Hepatic stellate cell (primary cell): ENCODE measurements at places on chromosomes 2 and 18.

- no peak for DNase-seq
Observed at GRCh38 chr2:216644842-216645635, 11.8 kb downstream of the IGFBP2 start.

- no peak for DNase-seq
Observed at GRCh38 chr2:155442755-155443372, 744.4 kb downstream of the KCNJ3 start.

- DNase-seq: no peak
Observed at GRCh38 chr18:21406116-21406515, 164.1 kb downstream of the GREB1L start.

DNA sequence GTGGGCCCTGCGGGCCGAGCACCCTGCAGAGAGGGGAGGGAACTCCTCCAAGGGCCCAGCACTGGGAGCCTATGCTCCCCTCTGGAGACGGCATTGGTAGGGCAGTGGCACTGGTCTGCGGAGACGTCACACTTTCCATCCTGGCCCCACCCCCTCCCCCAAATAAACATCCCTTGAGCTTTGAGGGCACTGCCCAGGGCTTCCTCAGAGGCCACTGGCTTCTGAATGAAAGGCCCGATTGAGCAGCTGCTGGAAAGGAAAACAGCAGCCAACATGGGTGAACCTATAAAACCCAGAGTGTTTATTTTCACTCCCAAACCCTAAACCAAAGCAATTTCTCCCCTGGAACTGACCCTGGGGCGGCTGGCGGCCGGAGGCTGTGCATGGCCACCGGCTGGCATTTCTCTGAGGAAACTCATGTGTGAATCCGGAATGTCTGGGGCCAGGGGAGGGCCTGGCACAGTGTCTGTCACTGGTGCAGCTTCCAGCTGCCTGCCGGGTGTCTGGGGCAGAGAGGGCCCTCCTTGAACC is 138.9 kb downstream of the DYSF start:
- no peak for DNase-seq

DNA sequence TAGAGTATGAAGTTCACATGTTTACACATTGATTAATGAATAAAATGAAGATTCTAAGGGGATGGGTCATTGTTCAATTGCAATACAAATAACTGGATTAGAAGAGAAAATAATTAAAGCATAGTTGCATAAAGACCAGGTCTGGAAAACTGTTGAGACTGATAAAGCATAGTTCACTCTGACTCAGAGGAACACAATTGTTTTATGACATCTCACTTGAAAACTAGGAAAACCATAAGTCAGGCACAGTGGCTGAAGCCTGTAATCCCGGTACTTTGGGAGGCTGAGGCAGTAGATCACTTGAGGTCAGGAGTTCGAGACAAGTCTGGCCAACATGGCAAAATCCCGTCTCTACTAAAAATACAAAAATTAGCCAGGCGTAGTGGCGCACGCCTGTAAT is 46.7 kb downstream of the PLA2R1 start:
- no peak for DNase-seq

GRCh38 chr2:238776003-238776760 is 71.7 kb upstream of the TWIST2 start:
- no peak for DNase-seq

- no peak for DNase-seq
Observed at GRCh38 chr2:42386682-42387081, 25.7 kb upstream of the COX7A2L start.

DNA sequence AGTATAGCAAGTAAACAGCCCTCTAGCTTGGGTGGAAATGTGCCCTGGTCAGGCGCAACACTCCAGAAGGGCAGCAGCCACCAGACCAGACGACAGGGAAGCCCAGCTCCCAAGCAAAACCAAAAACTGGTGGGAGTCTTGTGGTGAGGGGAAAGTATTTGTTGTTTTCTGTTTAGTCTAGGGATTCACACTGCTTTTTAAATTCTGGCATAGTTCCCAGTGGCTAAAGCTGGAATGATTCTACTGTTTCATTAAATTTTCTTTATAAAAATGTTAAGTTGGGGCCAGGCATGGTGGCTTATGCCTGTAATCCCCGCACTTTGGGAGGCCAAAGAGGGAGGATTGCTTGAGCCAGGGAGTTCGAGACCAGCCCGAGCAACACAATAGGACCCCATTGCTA is 38.5 kb downstream of the MERTK start:
- no peak for DNase-seq

- no peak for DNase-seq
Observed at GRCh38 chr18:72799106-72799505, 68.7 kb downstream of the NETO1 start.

- DNase-seq: no peak
Observed at GRCh38 chr2:96727431-96727830, 12.4 kb downstream of the LMAN2L start.

DNA sequence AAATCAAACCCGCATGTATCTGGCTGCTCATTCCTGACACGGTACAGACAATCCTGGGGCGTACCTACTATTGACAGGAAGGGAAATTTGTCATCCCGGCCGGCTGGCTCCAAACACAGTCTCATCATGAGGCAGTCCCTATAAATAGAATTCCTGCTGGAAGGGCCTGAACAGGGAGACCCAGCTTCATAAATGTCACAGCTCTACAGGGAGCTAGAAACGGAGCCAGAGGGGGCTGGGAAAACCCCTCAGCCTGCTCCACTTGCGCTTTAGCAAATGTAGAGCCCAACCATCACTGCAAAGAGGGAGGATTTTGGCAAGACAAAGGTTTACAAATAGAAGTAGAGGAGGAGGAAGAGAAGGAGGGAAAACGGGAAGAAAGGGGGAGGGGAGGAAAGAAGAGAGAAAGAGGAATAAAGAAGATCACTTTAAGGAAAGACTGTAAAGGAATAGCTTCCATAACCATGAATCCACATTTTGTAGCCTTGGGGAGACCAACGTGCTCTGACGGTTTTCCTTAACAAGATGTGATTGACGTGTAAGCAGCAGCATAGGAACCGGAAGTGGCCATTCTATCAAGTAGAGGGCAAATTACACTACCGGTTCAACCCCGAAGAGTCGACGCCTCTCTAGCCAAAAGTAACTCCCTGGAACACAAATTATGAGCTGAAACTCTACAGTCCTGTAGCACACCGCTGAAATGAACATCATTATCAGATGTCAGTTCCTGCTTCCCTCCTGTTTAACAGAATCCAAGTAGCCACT is 56.8 kb upstream of the TTN start:
- peak; percentile 16 for DNase-seq

DNA sequence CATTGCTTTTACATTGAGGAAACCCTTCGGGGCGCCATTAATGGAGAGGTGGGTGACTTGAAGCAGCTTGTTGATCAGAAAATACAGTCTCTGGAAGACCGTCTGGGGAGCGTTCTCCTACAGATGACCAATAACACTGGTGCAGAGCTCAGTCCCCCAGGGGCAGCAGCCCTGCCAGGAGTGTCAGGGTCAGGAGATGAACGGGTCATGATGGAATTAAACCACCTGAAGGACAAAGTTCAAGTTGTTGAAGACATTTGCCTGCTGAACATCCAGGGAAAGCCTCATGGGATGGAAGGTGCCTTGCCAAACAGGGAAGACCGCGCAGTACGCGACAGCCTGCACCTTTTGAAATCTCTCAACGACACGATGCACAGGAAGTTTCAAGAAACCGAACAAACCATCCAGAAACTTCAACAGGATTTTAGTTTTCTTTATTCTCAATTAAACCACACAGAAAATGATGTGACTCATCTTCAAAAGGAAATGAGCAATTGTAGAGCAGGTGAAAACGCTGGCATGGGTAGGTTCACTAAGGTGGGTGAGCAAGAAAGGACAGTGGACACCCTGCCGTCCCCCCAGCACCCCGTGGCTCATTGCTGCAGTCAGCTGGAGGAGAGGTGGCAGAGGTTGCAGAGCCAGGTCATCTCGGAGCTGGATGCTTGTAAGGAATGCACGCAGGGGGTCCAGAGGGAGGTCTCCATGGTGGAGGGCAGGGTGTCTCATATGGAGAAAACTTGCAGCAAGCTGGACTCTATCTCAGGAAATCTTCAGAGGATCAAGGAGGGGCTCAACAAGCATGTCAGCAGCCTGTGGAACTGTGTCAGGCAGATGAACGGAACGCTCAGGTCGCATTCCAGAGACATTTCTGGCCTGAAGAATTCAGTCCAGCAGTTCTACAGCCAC is 45.0 kb downstream of the EMILIN2 start:
- no peak for DNase-seq

- DNase-seq: no peak
Observed at GRCh38 chr18:45339810-45340550, 275.3 kb upstream of the SLC14A2 start.

DNA sequence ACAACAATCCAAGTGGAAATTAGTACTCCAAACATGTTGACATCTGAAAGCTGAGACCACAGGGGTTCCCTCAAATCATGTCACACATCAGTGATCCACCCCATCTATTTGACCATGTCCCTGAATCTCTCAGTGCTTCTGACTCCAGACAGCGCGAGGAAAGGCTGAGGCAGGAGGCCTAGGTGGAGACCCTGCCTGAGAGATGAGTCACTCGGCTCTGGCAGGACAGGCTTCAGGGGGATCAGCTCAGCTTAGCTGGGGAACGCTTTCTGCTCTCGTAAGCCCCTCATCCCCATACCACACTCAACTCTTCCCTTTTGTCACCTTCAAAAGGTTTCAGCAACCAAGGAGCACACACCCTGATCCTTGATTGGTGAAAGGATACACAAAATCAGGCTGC is 5.8 kb upstream of the FAM228A start:
- DNase-seq: no peak

DNA sequence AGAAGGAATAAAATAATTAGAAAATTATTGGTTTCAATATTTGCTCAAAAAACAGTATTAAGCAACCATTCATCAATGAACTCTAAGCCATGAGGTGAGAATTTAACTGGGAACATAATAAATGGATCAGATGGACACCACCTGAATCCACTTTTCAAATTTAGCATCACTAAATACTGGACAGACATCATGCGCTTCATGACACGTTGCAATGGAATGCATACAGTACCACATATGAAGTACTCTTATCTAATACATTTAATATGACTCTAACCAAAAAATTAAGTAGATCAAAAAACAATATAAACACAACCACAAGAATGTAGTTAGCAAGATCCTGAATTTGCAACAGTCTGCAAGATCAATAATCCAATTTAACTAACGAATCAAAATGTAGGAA is 76.6 kb downstream of the COBLL1 start:
- no peak for DNase-seq

DNA sequence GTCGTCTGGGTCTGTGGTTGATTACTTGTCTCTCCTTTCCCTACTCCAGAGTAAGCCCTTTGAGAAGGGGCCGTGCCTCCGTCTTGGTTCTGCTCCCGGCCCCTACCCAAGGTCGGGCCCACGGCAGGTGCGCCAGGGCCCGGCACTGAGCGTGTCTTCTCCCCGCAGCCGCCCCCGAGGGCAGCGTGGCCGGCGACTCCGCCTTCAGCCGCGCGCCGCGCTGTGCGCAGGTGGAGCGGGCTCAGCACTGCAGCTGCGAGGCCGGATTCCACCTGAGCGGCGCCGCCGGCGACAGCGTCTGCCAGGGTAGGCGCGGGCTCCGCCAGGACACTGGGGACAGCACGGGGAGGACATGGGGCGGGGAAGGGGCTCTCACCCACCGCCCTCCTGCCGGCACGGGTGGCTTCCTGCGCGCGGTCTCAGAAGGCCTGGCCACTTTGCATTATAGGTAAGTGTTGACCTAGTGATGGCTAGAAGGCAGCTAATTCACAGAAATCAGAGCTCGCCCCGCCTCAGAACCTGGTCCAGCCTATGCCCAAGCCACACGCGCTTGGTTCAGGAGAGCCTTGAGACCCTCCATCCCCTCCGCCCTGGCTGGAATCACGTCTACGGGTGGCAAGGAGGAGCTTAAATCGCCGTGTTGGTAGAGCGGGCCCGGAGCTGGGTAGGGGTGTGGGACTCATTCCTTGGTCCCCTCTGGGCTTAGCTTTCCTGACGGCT is 43.5 kb downstream of the FBLN7 start:
- DNase-seq: no peak

DNA sequence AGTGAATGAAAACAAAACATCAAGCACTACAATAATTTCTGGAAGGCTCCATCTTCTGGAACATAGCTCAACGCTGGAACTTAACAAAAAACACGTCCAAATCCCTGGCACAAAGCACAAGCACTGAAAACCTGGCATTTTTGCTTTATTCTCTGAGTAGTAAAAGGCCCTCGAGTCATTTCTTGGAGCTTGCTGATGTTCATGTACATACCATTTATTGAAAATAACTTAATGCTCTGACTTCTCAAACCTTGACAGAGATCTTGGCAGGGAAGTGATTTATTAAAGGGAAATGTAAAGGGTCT is 76.5 kb upstream of the STK17B start:
- DNase-seq: no peak

DNA sequence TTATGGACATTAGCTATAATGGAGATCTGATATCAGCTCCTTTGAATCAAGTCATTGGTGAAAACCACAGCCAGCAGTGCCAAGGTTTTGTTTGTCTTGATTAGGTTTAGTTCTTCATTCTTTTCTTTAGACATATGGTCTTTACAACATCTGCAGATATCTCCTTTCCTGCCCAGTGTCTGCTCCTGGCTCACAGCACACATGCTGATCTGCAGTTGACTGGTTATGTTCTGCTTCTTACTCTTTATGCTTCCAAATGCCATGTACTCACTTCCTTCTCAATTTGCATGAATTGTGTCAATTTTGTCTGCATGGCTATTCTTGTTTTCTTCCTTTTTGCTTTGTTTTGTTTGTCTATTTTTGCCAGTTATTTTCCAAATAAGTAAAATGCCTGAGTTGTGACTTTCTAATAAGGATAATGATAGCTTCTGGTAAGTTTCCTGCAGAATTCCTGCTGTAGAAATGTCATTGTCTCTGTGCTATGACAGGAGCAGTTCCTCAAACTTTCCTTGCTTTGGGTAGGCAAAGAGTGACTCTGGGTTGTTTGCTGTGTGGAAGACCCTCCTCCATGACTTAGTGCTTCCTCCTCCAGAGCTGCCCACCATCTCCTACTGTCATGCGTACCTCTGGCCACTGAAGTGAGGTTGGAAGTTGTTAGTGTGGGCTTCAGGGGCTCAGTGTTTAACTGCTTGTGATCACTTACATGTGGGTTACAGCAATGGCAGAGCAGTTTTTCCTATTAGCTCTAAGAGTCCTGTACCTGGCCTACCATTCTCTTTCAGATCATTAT is 8.2 kb downstream of the ARHGAP25 start:
- no peak for DNase-seq

GRCh38 chr2:100956081-100956480 is 46.0 kb upstream of the RPL31 start:
- no peak for DNase-seq

- DNase-seq: no peak
Observed at GRCh38 chr18:902229-902628, 2.4 kb upstream of the ADCYAP1 start.

- no peak for DNase-seq
Observed at GRCh38 chr2:23924589-23925359, 2.1 kb downstream of the ATAD2B start.

DNA sequence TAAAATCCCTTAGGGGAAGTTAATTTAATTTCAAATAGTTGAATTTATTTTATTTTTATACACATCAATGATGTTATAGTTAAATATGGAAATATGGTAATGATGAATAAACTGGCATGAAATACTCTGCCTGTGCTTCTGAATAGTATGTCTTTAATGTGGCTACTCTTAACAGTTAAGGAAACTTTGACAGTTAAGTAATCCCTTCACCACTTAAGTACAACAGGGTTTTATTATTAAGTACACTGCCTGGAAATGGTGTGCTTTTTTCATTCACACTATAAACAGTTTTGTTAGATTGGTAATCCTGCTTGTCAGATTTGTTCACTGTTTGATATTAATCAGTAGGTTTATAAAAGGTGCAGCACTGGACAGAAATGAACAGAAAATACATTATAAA is 412.0 kb upstream of the ZEB2 start:
- DNase-seq: no peak
